Posterior vena cava (tissue), 2 donors: ENCODE measurements at places on chromosomes 7 and 10. TPM values are rescaled to one million over a fixed set of nuclear protein-coding genes. Genes with fewer than 3 reads are reported as not detected.

Gene ZMIZ1
- total RNA-seq, result 62.6 TPM

Gene ALOX5
- total RNA-seq, result 20.1 TPM

Gene PLAC9
- total RNA-seq, result 155 TPM

Gene SUN1
- total RNA-seq, result 110 TPM

GRCh38 chr7:138546064-138546619 is 86.1 kb downstream of the TRIM24 start:
- no peak for DNase-seq

- DNase-seq, result no peak
Measured at GRCh38 chr10:50561816-50562215, 61.9 kb downstream of the SGMS1 start.

GRCh38 chr10:69960988-69961880 is 91.4 kb upstream of the MACROH2A2 start:
- no peak for DNase-seq
